Hepatocyte (in vitro differentiated cells): ENCODE measurements at places on chromosomes 7 and 10. TPM values are rescaled to one million over a fixed set of nuclear protein-coding genes. Genes with fewer than 3 reads are reported as not detected.

The TYSND1 gene
- 13.3 and 22.0 TPM in 2 replicates for polyA plus RNA-seq

The AKR1C8 gene
- polyA plus RNA-seq = 0.19 TPM in 1 of 2 replicates, not detected in the other

The ITIH5 gene
- polyA plus RNA-seq = 17.6 and 22.3 TPM in 2 replicates

The GAD2 gene
- polyA plus RNA-seq = 0.33 TPM in 1 of 2 replicates, not detected in the other

The PCLO gene
- polyA plus RNA-seq = 1.3 and 2.8 TPM in 2 replicates

The LIPK gene
- polyA plus RNA-seq = not detected in 2 replicates

The TRIM50 gene
- 9.0 and 10.8 TPM in 2 replicates for polyA plus RNA-seq

The WNT8B gene
- not detected in 2 replicates for polyA plus RNA-seq

The CDNF gene
- 2.3 and 2.4 TPM in 2 replicates for polyA plus RNA-seq

The C10orf105 gene
- 0.21 TPM in 1 of 2 replicates, not detected in the other for polyA plus RNA-seq

The TBC1D12 gene
- polyA plus RNA-seq = 7.7 and 9.2 TPM in 2 replicates

The EEF1AKMT2 gene
- 9.8 and 10.3 TPM in 2 replicates for polyA plus RNA-seq

The STAG3 gene
- polyA plus RNA-seq = 3.4 and 4.8 TPM in 2 replicates

The NKX2-3 gene
- not detected in 2 replicates for polyA plus RNA-seq

The MACC1 gene
- polyA plus RNA-seq = 6.9 and 7.2 TPM in 2 replicates

The CASP7 gene
- 19.8 and 24.8 TPM in 2 replicates for polyA plus RNA-seq

The CXCL12 gene
- 11.1 and 13.2 TPM in 2 replicates for polyA plus RNA-seq

The CAV1 gene
- 43.3 and 60.2 TPM in 2 replicates for polyA plus RNA-seq

The PRKAR2B gene
- polyA plus RNA-seq = 14.8 and 16.2 TPM in 2 replicates

The PILRA gene
- polyA plus RNA-seq = 1.1 and 3.0 TPM in 2 replicates

The CLRN3 gene
- 13.5 and 21.5 TPM in 2 replicates for polyA plus RNA-seq

The BBIP1 gene
- 19.7 and 21.5 TPM in 2 replicates for polyA plus RNA-seq

The ANKRD22 gene
- polyA plus RNA-seq = 2.3 and 2.7 TPM in 2 replicates

The PIP gene
- not detected in 2 replicates for polyA plus RNA-seq

The ZNF789 gene
- 5.5 and 8.1 TPM in 2 replicates for polyA plus RNA-seq

The PNLIPRP2 gene
- 16.7 and 23.4 TPM in 2 replicates for polyA plus RNA-seq

The POLR2J3 gene
- 53.8 and 70.3 TPM in 2 replicates for polyA plus RNA-seq

The ARHGEF35 gene
- polyA plus RNA-seq = 16.4 and 19.3 TPM in 2 replicates

The SFTPA2 gene
- not detected in 2 replicates for polyA plus RNA-seq

The LRRC18 gene
- polyA plus RNA-seq = not detected in 2 replicates

The AKR1D1 gene
- 6.5 and 8.1 TPM in 2 replicates for polyA plus RNA-seq

The RBP4 gene
- 761 and 997 TPM in 2 replicates for polyA plus RNA-seq

The ODAD2 gene
- polyA plus RNA-seq = 0.76 and 0.86 TPM in 2 replicates

The SUGCT gene
- polyA plus RNA-seq = 5.0 and 5.1 TPM in 2 replicates

The CTNNA3 gene
- 12.9 and 19.7 TPM in 2 replicates for polyA plus RNA-seq

The VGF gene
- 0.19 and 0.80 TPM in 2 replicates for polyA plus RNA-seq

The TRIL gene
- polyA plus RNA-seq = 1.2 and 2.5 TPM in 2 replicates

The ASB15 gene
- 0.04 TPM in 1 of 2 replicates, not detected in the other for polyA plus RNA-seq

The NOS3 gene
- 15.3 and 17.4 TPM in 2 replicates for polyA plus RNA-seq

The IFIT1B gene
- polyA plus RNA-seq = not detected in 2 replicates

The ADAM12 gene
- 4.9 and 6.0 TPM in 2 replicates for polyA plus RNA-seq

The PTF1A gene
- polyA plus RNA-seq = 0.28 TPM in 1 of 2 replicates, not detected in the other

The CHAT gene
- 0.88 TPM in 1 of 2 replicates, not detected in the other for polyA plus RNA-seq

The TMEM130 gene
- polyA plus RNA-seq = 0.33 and 3.3 TPM in 2 replicates

The GARIN1A gene
- 0.44 and 1.7 TPM in 2 replicates for polyA plus RNA-seq

The SFRP4 gene
- polyA plus RNA-seq = 1.2 and 1.3 TPM in 2 replicates

The TAS2R3 gene
- polyA plus RNA-seq = not detected in 2 replicates

The HOXA6 gene
- 0.16 and 0.23 TPM in 2 replicates for polyA plus RNA-seq

The NANOS1 gene
- 5.7 and 6.2 TPM in 2 replicates for polyA plus RNA-seq

The ITPRID1 gene
- 0.06 and 0.71 TPM in 2 replicates for polyA plus RNA-seq

The PRPS1L1 gene
- polyA plus RNA-seq = not detected in 2 replicates

The GATA3 gene
- polyA plus RNA-seq = 15.4 and 27.1 TPM in 2 replicates

The PDE1C gene
- 1.8 and 2.7 TPM in 2 replicates for polyA plus RNA-seq

The PAX4 gene
- 0.65 and 0.66 TPM in 2 replicates for polyA plus RNA-seq

The ADARB2 gene
- 0.10 and 0.48 TPM in 2 replicates for polyA plus RNA-seq

The SPDYE9 gene
- 0.19 and 0.38 TPM in 2 replicates for polyA plus RNA-seq
